Activated CD8-positive, alpha-beta memory T cell treated with anti-CD3 and anti-CD28 coated beads, Interleukin-2, amount 50 U/mL, for 48 hours (primary cell): ENCODE measurements at places on chromosomes 3 and 15.

GRCh38 chr3:116007000-116007399 is 383.7 kb downstream of the GAP43 start:
- no peak for DNase-seq

GRCh38 chr3:57787867-57788623 is 31.9 kb downstream of the SLMAP start:
- DNase-seq = no peak

DNA sequence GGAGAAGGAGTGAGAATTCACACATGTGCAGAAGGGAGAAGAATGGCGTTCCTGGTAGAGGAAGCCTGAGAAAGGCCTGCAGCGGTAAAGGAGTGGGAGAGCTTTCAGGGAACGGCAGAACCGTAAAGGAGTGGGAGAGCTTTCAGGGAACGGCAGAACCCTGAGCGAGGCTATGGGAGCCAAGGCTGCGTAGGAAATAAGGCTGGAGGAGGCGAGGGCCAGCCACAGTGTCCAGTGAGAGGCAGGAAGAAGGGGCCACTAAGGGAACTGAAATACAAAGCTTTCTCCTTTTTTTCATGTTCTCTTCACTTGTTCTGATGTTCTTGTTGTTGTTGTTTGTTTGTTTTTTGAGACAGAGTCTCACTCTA is 41.6 kb downstream of the GOLGA6L10 start:
- no peak for DNase-seq

DNA sequence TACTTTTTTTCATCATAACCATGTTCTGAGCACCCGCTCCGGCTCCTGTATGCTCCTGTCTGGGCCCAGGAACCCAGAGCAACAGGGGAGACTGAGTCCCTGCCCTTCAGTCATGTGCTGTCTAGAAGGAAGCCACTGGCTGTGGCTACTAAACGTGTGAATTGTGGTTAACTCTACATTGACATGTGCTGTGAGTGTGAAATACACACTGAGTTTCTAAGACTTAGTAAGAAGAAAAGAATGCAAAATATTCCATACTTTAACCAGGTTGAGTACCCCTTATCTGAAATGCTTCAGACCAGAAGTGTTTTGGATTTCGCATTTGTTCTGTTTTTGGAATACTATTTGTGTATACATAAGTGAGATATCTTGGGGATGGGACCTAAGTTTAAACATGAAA is 42.8 kb upstream of the CGNL1 start:
- no peak for DNase-seq

- peak; percentile 23 for DNase-seq
Measured at GRCh38 chr3:13713396-13713795, 164.5 kb downstream of the FBLN2 start.

- no peak for DNase-seq
Measured at GRCh38 chr15:69664572-69665571, 212.3 kb downstream of the RPLP1 start.

DNA sequence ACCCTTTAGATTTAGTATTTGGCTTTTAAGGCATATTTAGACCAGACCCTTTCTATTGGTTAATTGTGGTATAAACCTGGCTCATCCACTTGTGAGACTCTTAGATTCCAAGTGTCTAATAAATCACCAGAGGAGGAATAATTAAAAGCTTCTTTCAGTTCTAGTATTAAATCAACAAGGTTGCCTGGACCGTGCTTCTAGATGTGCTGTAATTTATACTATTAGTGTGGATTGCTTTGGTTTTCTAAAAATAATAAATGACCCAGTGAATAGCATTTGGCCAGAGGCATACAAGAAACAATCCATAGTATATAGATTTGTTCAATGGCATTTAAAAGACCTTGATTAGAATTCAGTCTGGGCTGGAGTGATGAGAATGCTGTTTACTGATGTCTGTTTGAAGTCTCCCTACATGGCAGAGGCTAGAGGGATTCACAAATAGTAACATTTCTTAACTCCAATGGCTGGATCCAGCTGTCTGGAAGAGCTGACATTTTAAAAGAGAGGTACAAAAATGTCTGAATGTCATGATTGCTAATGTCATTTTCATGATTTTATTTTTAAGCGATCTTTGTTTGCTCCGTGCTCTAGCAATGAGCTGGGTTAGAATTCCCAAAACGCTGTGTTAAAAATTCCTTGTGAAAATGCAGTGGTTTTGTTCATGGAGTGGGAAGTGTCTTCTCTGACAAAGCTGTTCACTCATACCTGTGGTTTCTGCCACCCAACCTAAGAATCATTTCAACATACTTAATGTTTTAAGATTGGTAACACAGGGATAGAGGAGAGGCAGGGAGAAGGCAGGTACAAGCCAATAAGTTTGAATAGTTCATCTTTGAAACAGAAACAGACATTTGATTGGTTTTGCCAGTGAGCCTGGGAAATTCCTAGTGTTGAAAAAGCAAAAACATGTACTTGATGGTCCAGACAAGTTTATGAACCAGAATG is 89.9 kb downstream of the RBMS3 start:
- DNase-seq = no peak

- DNase-seq = no peak
Measured at GRCh38 chr3:108552267-108553159, 36.7 kb downstream of the CIP2A start.

GRCh38 chr3:37227870-37228549 is 53.6 kb upstream of the LRRFIP2 start:
- DNase-seq = no peak

GRCh38 chr3:114496874-114497273 is 203.0 kb downstream of the TIGIT start:
- no peak for DNase-seq

- no peak for DNase-seq
Measured at GRCh38 chr3:133505813-133506212, 67.7 kb upstream of the CDV3 start.

- no peak for DNase-seq
Measured at GRCh38 chr15:70164910-70165715, 67.4 kb upstream of the TLE3 start.

- peak; percentile 63 for DNase-seq
Measured at GRCh38 chr15:34336991-34337556, 507 bp downstream of the SLC12A6 start.

GRCh38 chr3:14925729-14926591 is 21.4 kb upstream of the NR2C2 start:
- no peak for DNase-seq

GRCh38 chr15:78034495-78035191 is 42.9 kb downstream of the TBC1D2B start:
- DNase-seq = peak; percentile 87

DNA sequence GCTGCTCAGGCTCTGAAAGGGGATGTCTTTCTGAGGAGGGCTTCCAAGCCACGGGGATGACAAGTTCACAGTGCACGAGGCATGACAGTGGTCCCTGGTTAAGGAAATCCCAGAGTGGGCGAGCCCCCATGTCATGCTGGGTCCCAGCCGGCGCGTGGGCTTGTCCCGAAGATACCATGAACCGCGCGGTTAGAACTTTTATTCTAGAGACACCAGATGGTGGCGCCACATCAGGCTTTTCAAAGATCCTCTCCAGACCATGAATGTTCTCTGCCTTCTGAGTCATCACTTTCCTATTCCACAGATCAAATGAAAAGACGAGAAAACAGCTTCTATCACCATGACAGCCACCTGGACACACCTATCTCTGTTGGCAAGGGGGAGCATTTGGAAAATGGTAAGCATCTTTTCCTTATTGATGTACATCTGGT is 227.8 kb upstream of the LYSMD4 start:
- peak; percentile 52 for DNase-seq

DNA sequence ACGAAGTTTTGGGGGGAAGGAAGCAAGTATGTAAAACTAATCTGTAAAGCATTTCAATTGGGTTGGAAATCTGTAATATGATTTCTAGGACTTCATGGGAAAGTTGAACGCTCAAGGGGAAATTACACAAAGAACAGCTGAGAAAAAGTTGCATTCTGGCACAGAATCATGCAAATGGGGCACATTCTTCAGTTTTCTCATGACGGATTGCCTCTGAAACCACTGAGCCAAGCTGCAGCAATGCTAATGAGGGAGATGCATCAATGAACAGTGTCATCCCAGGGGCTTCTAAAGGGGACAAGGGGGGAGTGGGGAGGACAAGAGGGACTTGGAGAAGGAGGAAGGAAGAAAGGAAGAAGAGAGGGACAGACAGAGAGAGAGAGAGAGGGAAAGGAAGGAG is 291.4 kb upstream of the ATP11B start:
- DNase-seq = no peak

- DNase-seq = no peak
Measured at GRCh38 chr3:188417766-188418165, 263.8 kb downstream of the LPP start.
